ENCODE measurements at places on chromosomes 12 and 14.

GRCh38 chr14:68730348-68730747 lies 62.5 kb downstream of the ZFP36L1 start:
- DNase-seq = no peak

GRCh38 chr14:94685681-94686485 lies 73.7 kb downstream of the SERPINA3 start:
- DNase-seq = no peak

GRCh38 chr12:25293653-25294052 lies 42.9 kb upstream of the KRAS start:
- no peak for DNase-seq

- DNase-seq = no peak
Observed at GRCh38 chr14:62081012-62081612, 318.9 kb downstream of the SNAPC1 start.

GRCh38 chr12:49621651-49622500 lies 1.5 kb upstream of the PRPF40B start:
- DNase-seq = no peak

All from NCI-H524 (cell line).